ENCODE measurements at places on chromosomes 2 and 18. TPM values are rescaled to one million over a fixed set of nuclear protein-coding genes. Genes with fewer than 3 reads are reported as not detected.

Gene HRH4
- 0.04 TPM for polyA plus RNA-seq

Gene COL6A3
- 203 TPM for polyA plus RNA-seq

- DNase-seq: no peak
Measured at GRCh38 chr2:120319123-120319522, 26.8 kb upstream of the INHBB start.

DNA sequence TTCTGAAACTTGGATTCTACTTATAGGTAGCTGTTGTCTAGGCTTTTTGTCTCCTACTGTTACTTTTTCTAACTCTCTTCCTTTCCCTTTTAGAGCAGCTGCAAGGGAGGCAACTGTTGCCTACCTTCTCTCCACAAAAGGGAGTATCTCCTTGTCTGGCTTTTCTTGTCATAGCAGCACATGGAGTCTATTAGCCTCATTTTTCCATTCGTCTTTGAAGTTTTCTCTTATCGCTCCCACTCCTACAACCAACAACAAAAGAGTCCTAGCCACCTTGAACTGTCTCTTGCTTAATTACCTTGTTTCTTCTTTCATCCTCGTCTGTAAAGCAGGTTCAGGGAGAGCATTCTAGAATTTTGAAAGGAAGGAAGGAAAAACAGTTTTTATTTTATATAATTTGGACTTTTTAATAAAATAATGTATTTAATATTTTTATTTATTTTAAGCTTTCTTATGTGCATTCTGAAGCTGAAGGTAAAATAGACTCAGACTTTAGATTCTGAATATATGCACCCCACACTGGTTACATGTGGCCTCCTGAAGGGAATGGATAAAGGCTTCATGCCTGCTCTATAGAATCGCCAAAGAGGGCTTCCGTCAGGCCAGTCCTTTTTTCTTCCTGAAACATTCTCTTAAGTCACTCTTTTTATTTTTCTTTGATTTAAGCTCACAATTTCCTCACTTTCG is 154.4 kb downstream of the CSRNP3 start:
- no peak for DNase-seq

Gene HAAO
- polyA plus RNA-seq: 23.5 TPM

GRCh38 chr18:43398601-43399000 is 121.3 kb upstream of the SYT4 start:
- no peak for DNase-seq

GRCh38 chr18:79516441-79516931 is 120.8 kb downstream of the NFATC1 start:
- DNase-seq: no peak

- peak; percentile 95 for DNase-seq
Measured at GRCh38 chr2:226644399-226644865, 155.2 kb downstream of the IRS1 start.

GRCh38 chr18:68152770-68153169 is 562.1 kb downstream of the TMX3 start:
- no peak for DNase-seq

Gene DYNAP
- polyA plus RNA-seq: not detected
